Naive thymus-derived CD8-positive, alpha-beta T cell (primary cell): ENCODE measurements at places on chromosomes 11 and 22.

DNA sequence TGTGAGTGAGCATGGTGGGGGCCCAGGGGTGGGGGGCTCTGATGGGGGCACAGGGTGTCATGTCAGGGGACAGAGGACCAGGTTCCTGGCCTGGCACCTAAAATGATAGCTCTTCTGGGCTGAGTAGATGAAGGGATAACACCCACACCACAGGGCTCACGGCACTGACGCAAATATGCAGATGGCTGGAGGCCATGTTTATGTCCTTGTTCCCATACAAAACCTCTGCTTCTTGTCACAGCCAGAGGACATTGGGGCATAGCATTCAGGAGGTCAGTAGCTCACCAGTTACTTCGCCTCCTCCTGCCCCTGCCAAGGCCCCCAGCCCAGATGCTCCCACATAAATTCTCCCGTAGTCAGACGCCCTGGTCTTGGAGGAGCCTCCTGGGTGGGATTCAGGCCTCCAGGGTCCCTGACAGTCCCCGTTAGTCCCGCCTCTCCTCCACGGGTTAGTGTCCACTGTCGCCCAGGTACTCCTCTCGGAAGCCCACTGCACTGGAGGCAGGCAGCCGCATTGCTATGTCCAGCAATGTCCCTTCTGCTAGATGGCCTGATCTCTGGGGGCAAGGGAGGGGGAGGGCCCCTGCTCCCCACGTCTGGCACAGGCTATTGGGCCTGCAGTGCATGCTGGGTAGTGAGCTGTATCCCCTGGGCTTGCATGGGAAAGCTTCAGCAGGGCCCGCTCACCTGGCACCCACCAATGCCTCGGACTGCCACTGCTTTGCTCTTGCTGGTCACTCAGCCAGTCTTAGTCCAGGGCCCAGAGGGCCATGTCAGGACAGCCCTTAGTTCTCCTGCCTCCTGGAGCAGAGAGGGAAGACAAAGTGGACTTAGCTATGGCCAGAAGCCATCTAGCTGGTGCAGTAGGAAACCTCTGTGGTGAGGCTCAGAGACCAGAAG lies 75.6 kb upstream of the MYOD1 start:
- DNase-seq, result no peak

GRCh38 chr11:109552376-109552775 lies 130.4 kb downstream of the C11orf87 start:
- no peak for DNase-seq

DNA sequence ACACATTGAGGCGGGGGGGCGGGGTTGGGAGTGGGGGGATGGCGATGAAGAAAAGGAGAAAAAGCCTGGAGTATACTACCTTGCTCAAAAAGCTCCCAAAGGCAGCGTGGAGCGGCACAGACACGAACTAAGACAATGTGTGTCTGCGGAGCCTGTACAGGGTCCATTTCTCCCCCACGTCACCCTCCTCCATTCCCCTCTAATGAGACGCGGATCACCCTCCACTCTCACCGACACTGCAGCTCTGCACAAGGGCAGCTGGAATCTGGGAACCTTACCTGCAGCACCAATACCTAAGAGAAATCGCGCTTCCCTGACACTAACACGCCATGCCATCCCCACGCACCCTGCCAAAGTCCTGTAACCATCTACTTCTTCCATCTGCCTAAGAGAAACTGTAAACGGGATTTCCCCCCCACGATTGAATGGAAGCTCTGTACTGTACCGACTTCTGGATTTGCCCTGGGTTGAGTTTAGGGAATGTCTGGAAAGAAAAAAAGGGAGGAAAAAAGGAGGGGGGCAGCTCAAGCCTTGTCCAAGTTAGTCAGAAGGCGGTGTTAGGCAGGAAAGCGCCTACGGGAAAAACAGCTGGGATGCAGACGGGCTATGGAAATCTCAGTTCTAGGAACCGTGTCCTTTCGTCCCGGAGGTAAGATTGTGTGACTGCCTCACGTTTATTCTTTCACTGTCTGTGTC lies 125.7 kb upstream of the C11orf58 start:
- DNase-seq, result no peak

DNA sequence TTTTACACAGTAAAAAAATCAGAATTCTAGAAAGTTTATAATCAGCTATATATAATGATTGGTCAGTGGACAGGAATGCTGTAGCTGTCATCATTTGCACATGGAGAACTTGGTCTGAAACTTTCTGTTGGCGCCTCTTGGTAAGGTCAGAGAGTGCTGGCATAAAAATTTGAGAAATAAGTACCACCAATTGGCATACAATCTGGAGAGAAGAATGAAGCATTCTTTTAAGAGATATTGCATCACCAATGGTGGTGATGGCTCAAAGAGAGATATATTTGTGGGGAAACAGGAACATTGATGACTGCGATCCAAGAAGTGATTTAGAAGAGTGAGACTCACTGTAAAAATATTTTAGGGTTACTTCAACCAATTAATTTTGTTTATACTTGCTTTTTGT lies 19.8 kb upstream of the OOSP1 start:
- no peak for DNase-seq

- DNase-seq, result no peak
Measured at GRCh38 chr11:76640501-76640900, 30.0 kb downstream of the LRRC32 start.

GRCh38 chr11:18599739-18600230 lies at the start of gene MISFA:
TSS of gene MISFA (plus strand) at chr11:18599789. CDS start at chr11:18599929, 140 bp downstream.
- no peak for DNase-seq

GRCh38 chr22:43618517-43618916 lies 193.6 kb downstream of the EFCAB6 start:
- DNase-seq, result no peak

- no peak for DNase-seq
Measured at GRCh38 chr11:48127521-48128183, 89.0 kb upstream of the OR4B1 start.
